Endothelial cell (in vitro differentiated cells): ENCODE measurements at places on chromosomes 5 and 9.

GRCh38 chr5:172712610-172713009, 58.4 kb downstream of the DUSP1 start:
- DNase-seq = no peak

- DNase-seq = no peak
Measured at GRCh38 chr5:124056326-124056990, 544.5 kb downstream of the CSNK1G3 start.

DNA sequence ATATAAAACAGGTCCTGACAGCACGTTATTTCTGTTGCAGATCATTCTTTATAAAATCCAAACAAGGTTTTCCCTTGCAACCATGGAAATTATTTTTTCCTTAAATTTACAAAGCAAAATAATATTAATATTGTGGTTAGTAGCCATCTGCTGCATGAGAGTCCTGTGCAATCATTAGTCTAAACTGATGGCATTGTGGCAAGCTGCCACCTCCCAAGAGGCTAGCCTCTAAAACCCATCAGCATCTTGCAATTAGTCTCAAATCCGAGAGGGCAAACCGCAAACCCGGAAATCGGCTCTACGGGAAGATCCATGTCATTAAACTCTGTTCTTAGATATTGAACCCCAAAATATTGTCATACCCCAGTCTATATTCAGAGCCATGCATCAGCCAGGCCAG, 11.3 kb upstream of the CDH6 start:
- no peak for DNase-seq

- no peak for DNase-seq
Measured at GRCh38 chr9:127543221-127543620, 68.9 kb upstream of the STXBP1 start.

DNA sequence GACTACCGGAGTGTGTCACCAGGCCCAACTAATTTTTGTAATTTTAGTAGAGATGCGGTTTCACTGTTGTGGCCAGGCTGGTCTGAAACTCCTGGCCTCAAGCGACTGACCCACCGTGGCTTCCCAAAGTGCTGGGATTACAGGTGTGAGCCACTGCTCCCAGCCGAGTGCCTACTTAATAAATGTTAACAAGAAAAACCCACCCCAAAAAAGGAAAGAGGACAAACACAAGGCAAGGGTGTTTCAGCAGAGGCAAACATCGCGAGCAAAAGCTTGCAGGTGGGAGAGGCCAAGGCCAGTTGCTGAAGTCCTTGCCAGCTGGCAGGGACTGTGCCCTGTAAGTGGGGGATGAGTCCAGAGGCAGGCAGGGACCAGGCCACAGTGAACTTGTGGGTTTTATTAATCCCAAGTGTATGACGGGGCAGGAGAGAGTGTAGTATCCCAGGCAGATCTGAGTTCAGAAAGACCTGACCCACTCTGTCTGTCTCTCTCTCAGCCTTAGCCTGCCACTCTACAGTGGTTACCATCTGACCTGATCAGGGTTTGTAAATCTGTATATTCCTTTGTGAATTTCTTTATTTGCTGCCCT, 6.4 kb upstream of the FPGS start:
- DNase-seq = no peak

- no peak for DNase-seq
Measured at GRCh38 chr9:122151267-122151828, 8.2 kb downstream of the NDUFA8 start.

- DNase-seq = no peak
Measured at GRCh38 chr5:115194676-115195075, 25.0 kb upstream of the TRIM36 start.

DNA sequence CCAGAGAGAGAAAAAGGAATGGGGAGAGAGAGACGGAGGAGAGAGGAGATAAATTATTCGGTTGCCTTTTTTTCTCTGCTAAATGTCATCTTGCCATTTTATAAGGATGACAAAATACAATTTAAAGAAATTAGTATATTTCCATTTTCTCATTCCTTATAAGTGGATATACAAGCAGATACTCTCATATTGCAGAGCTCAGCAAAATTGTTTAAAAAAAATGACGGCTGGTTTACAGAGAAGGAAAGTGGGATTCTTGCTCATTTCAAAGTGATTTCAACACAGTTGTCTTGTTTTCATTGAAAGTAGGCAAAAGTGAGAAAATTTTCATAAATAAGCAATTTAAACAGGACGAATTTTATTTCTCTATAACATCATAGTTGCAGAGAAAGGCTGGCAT, 641.9 kb upstream of the CDH6 start:
- DNase-seq = no peak
